GM12891 (cell line): ENCODE measurements at places on chromosomes 6 and 20.

DNA sequence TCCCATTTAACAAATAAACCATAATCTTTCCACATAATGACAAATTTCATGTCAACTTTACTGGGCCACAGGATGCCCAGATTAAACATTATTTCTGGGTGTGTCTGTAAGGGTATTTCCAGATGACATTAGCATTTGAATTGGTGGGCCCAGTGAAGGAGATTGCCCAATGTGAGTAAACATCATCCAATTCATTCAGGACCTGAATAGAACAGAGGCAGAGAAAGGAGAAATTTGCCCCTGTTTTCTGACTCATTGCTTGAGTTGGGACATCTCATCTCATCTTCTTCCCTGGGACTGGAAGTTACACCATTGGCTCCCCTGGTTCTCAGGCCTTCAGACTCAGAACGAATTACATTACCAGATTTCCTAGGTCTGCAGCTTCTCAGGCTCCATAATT lies 142.9 kb downstream of the TPBG start:
- DNase-seq: no peak

DNA sequence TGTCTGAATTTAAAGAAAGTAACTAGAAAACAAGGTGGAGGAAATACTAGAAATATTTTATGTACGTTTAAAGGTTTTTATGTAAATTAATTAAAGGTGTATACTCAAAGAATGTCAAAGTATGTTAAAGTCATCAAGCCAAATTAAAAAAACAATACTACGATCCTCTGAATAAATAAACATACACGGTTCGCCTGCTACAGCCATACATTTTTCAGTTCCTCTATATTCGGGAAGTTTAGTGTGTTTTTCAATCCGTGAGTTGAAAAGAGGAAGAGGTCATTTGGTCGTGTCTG lies 626 bp downstream of the STX7 start:
- no peak for DNase-seq

DNA sequence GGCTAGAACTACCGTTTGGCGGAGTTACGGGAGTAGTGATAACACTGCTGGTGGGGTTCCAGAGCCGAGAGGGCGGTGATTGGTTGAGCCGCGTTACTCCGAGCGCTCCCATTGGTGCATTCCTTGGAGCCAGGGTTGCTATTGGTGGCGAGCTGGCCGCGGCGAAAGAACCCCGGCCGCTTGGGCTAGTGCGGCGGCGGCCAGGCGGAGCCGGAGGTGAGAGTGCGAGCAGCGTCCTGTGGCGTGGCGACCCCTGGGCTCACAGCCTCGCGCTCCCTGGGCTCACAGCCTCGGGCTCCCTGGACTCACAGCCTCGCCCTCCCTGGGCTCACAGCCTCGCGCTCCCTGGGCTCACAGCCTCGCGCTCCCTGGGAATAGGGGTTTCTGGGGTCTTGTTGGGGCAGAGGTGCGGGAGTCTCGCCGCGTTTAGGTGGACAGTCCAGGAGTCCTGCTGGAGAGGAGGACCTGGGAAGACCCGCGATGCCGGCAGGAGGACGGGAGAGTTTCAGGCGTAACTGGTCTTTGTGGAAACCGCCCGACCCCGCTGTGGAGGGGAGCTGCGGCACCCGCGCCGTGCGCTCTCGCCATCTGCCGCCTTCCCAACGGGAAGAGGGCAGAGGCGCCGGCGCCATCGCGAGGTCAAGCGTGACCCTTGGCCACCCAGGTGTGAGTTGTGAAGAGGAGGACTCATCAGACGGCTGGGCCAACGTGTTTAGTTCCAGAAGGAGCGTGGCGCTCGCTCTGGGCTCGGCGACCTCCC lies 12.2 kb downstream of the PRDM13 start:
- DNase-seq: no peak

- DNase-seq: no peak
These were observed 317.3 kb downstream of the TAF4 start for GRCh38 chr20:61748376-61748775.

DNA sequence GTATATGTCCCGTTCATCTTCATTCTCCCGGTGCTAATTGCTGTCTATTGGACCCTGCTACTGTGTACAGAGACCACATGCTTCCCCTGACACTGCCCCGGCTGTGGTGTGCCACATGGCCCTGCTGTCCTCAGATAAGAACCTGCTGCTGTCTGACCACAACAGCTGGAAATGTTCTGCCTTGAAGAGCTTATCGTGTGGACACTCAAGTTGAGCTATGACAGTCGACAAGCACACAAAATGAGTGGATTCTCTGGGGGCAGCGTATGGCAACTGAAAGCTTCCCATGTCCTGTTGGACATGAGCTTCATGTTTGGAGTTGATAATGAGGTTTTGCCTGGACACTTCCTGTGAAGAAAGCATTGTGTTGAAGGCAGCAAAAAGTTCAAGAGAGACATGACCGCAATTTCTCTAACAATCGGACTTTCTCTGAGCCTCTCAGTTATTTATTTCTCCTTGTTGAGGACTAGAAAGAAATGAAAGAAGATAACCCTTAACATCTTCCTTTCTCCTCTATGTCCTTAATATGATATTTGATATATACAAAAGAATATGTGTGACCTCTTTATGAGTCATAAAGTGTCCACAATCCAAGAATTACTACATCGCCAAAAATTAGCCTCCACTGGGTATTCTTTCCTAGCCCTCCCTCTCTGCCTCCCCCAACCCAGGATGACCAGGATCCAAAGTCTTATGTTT lies 187.1 kb upstream of the TCF21 start:
- DNase-seq: no peak

GRCh38 chr6:104682722-104683643 lies 176.7 kb downstream of the HACE1 start:
- DNase-seq: peak; percentile 20

GRCh38 chr6:45571159-45571558 lies 193.4 kb upstream of the SUPT3H start:
- DNase-seq: no peak

DNA sequence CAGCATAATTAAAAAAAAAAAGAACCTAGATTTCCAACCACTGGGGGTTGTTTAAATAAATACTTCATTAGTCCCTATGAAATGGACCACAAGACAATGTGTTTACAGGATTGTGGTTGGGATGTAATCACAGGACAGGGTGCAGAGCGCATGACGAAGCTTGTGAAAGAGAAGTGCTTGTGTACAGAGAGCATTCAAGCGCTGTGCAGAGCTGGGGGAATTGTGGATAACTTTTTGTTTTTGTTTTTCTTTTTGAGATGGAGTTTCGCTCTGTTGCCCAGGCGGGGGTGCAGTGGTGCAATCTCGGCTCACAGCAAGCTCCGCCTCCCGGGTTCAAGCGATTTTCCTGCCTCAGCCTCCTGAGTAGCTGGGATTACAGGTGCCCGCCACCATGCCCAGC lies 22.3 kb downstream of the LAMA5 start:
- no peak for DNase-seq

DNA sequence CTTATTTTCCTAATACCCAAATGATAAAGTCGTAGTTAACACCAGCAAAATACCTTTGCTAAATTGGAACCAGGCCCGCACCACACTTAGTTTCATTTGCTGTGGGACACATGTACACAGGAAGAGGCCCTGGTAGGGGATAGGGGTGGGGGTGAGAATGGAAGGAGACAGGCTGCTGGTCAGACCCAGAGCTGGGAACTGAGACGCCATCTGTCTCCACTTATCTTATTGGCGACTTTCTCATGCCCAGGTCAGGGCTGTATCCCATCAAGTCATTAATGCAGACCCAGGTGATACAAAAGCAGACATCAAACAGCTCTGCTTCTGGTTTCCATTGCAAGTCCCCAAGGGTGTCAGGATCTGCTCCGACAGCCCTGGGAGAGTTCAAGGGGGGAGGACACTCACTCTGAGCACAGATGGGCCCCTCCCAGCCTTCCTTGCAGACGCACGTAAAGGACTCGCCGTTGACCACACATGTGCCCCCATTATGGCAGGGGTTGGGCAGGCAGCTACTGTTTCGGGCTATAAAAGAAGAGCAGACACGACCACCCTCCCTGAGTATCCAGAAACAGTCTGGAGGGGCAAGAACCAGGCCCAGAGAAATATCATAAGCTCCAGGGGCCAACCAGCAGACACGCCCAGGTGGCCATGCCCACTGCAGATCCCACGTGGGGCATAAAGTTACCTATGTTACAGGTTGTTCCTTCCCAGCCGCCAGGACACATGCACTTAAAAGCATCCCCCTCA lies 29.2 kb downstream of the JAG1 start:
- DNase-seq: peak; percentile 30

- DNase-seq: no peak
These were observed 72.5 kb downstream of the NDUFAF5 start for GRCh38 chr20:13857304-13857703.

DNA sequence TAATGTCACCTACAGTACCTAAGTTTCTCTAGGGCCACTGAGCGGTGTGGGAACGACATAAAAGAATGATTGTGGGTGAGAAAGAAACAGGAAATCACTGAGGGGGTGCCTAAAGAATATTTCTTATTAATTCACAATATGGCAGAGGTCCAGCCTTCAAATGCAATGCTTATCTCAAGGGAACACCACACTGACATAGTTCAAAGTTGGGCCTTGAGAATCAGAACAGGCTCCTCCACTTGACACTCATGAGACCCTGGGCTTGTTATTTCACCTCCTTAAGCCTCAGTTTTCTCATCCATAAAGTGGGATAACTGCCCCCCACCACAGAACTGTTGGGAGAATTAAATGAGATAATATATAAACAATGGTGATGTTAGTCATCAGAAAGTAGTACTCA lies 40.4 kb upstream of the ARHGAP18 start:
- no peak for DNase-seq

GRCh38 chr6:61886608-61887259 lies 399.3 kb downstream of the KHDRBS2 start:
- DNase-seq: no peak

DNA sequence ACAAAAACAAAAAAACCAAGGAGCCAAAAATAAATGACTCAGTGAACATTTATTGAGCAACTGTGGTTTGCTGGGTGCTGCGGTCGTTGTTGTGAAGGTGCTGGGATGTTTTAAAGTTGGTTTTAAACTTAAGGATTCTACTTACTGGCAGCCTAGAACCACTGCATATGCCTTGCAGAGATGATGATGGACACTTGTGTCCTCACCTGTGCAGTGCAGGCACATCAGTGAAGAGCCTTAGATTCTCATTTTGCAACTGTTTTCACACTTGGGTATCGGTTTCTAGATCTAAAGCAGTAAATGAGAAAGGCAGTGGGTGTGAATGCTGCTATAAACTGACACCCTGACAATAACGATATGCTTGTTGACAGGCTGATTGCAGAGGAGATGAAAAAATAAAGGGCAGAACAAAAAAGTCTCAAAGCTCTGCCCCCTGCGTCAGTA lies 68.8 kb downstream of the UTRN start:
- DNase-seq: no peak

- no peak for DNase-seq
These were observed 637.4 kb downstream of the CD109 start for GRCh38 chr6:74333406-74333805.

GRCh38 chr20:24986436-24987015 lies 6.0 kb downstream of the APMAP start:
- DNase-seq: no peak

DNA sequence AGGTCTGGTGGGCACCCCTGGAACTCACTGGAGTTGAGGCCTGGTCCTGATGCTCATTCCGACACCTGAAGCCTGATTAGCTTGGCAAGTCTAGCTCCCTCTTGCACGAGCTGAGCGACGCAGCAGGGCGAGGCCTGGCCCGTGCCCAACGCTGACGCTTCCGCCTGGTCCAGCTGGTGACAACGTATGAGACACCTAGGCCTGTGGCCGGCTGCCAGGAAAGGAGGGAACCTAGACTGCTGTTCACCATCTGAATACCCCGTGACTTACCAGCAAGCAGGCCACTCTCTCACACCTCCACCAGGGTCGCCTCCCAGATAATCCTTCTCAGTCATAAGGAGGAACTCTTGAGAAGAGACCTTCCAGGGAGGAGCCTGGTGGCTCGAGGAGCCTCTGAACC lies 24.5 kb downstream of the YTHDF1 start:
- DNase-seq: no peak

- no peak for DNase-seq
These were observed 75.3 kb downstream of the SNAP91 start for GRCh38 chr6:83633609-83634008.

- DNase-seq: no peak
These were observed 47.2 kb downstream of the CTNNBL1 start for GRCh38 chr20:37741055-37741454.

GRCh38 chr6:130978660-130979396 lies 84.2 kb downstream of the EPB41L2 start:
- DNase-seq: no peak

DNA sequence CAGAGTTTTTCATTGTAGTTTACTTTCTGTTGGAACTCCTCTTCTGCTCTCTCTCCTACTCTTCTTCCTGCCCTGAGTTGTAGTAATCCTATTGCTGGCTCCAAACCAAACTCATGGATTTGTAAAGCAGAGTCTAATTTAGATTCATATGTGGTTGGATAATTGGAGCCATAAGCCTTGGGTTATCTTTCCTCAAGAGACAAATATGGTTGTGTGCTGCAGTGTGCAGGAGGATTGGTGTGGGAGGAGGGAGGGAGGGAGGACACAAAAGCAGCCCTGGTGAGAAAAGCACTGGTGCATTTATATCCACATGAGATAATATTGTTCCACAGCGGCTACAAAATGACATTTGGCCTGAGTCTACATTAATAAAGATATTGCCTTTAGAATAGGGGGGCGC lies 4.2 kb downstream of the HLA-G start:
- no peak for DNase-seq

GRCh38 chr20:41956338-41957074 lies 338.3 kb upstream of the CHD6 start:
- no peak for DNase-seq

DNA sequence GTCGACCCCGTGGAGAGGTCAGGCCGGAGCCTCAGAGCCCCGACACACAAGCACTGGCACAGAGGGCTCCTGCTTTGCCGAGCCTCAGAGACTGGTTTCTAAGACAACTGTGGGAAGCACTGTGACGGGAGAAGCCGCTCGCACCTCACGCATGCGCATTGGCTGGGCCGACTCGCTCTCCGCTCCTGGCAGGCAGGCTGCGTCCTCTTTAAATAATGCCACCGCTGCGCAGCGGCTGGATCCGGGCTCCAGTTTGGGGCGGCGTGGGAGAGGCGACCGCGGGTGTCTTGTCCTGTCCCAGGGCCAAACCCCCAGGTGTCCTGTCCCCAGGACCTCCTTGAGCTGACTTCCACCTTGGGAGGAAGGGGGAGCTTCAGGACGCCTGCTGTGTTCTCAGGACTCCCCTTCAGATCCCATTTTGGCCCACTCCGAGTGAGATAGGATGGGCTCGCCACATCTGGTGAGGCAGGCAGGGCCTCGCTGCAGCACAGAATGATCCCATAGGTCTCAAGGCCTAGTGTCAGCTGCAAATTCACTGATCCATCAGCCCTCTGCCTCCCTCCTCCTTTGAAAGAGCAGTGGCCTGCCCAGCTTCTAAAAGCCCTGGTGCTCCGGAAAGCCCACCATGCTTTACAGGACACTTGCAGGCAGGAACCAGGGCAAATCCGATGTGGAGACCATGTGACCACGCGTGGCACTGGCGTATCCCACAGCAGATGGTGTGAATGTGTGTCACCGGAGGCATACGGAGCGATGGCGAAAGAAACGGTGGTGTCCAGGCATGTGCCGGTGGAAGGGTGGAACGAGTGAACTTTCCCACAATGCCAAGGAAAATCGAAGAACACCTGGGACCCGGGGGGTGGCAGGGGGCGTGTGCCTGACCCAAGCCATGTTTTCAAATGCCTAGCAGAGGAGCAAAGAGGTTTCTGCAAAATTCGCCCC lies 169.3 kb upstream of the ZNF337 start:
- DNase-seq: no peak

- DNase-seq: no peak
These were observed 659.2 kb downstream of the PRKN start for GRCh38 chr6:162068340-162068739.

- peak; percentile 9 for DNase-seq
These were observed 173.4 kb downstream of the PLCB1 start for GRCh38 chr20:8305449-8305978.
